ENCODE measurements at places on chromosomes 5 and 9.

DNA sequence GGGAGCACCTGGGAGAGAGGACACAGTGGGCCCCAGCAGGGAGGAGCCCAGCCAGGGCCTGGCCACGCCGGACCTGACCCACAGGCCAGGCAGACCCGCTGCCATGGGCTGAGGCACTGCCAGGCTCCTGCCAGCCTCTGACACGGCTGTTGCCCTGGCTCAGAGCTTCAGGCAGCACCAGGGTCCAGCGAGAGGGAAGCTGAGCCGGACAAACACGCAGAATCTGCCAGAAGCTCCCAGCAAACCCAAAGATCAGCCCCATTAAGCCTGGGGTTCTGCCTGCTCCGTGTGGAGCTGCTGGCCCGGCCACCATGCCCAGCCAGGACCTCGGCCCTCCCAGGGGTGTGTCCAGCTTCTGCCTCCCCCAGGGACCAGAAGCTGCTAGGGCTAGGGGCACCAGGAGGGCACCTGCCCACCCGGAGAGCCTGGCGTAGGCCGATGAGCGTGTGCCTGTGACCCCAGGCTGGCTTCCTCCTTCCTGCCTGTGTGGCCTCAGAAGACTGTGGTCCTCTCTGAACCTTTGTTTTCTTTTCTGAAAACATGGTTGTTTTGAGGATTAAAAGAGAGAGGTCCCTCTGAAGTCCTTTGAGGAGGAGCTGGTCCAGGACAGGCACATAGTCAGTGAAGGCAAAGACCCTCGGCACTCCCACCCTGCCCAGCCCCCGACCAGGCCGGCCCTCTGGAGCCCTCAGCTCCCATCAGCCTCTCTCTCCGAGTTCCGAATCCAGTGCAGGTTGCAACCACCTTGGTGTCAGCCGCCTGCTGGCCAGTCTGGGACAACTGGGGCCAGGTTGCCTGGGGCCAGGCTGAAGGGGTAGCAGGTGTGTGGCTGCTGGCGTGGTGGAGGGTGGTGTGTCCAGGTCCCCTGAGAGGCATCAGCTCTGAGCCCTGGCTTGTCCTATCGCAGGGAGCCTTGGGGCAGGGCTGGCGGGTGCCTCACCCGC lies 39.6 kb downstream of the KCNT1 start:
- no peak for DNase-seq

- DNase-seq, result no peak
Measured at GRCh38 chr9:126226991-126227936, 99.4 kb upstream of the MVB12B start.

DNA sequence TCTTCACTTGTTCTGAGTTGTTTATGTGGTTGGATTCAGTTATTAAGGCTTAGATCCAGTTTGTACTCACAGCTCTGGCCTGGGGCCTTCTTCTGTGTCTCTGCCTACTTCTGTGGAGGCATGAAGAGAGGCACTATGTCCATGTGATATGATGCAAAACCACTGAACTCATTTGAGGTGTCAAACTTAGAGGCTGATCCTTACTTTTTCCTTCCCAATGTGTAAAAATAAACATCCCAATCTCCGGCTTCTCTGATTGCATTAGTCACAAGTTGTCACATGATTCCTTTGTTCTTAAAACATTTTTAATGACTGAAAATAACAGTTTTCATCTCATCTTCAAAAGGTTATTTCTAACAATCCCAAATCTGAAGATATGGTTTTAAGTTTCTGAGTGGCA lies 276.0 kb upstream of the RGMB start:
- no peak for DNase-seq

GRCh38 chr9:121651295-121652020 lies at the start of gene DAB2IP:
TSS of gene DAB2IP (plus strand) at chr9:121651634. CDS start at chr9:121651776, 142 bp downstream.
- peak; percentile 65 for DNase-seq

DNA sequence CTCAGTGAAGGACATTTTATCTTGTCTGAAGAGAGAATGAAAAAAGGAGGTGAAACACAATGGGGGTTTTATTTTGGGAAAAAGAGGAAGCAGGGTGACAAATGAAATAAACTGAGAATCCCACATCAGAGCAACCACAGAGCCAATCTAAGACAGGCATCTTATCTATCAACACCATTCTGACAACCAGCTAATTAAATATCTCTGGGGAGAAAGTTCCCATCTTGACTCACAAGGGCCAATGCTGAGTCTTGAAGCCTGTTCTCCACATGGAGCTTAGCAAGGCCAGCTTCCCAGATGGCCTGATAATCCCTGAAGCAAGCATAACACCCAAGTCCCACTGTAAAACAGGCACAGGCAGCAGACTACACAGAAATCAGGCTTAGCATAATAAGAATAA lies 30.4 kb downstream of the DPYSL3 start:
- DNase-seq, result no peak

GRCh38 chr5:68242743-68243142 lies 27.2 kb downstream of the PIK3R1 start:
- no peak for DNase-seq

DNA sequence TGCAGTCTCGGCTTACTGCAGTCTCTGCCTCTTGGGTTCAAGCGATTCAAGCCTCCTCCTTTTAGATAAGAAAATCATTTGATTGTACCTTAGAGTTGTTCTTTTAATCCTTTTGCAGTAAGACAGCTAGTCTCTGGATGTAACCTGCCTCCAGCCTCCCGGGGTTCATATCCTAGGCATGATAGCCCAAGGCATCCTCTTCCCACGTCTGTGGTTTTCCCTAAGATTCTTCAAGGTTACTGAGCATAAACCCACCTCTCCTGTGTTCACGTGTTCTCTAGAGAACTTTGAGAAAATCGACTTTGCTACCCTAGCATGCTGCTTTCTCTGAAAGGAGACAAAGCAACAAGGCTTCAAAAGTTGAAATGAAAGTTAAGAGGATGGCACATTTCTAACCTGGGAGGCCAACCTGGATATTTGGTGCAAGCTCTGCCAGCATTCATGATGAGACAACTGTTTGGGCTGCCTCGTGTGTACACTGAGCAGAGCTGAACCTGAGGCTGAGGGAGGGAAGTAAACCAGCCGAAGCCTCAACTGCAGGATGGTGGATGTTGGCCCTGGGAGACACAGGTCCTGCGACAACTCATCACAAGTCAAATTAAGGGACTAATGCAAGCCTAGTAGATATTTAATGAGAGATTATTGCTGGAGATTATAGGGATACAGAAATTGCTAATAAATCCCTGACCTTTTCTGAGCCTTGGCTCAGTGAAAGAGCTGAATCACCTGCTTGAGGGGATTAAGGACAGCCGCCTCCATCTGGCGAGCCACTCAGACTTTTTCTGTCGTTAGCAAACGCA lies 261.8 kb downstream of the ARHGAP26 start:
- DNase-seq, result no peak

DNA sequence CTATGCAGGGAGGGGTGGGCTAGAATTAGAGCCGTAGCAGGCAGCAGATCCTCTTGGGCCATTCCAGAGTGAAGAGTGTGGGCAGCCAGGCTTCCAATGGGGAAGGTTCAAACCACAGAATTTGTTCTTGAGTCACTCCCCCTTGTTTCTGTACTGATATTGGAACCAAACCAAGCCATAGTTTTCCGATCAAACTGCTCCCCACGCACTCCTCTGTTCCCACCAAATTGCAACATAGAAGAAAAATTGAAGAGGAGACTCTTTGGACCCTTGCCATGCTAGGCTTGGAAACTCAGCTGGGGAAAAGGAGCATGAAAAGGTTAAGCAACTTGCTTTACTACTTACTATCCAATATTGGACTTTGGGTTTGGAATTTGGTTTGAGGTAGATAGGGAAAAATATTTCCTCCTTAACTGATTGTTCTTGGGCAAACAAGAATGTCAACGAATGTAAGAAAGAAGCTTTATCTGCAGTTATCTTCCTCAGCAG lies 165.8 kb upstream of the NR3C1 start:
- DNase-seq, result no peak

DNA sequence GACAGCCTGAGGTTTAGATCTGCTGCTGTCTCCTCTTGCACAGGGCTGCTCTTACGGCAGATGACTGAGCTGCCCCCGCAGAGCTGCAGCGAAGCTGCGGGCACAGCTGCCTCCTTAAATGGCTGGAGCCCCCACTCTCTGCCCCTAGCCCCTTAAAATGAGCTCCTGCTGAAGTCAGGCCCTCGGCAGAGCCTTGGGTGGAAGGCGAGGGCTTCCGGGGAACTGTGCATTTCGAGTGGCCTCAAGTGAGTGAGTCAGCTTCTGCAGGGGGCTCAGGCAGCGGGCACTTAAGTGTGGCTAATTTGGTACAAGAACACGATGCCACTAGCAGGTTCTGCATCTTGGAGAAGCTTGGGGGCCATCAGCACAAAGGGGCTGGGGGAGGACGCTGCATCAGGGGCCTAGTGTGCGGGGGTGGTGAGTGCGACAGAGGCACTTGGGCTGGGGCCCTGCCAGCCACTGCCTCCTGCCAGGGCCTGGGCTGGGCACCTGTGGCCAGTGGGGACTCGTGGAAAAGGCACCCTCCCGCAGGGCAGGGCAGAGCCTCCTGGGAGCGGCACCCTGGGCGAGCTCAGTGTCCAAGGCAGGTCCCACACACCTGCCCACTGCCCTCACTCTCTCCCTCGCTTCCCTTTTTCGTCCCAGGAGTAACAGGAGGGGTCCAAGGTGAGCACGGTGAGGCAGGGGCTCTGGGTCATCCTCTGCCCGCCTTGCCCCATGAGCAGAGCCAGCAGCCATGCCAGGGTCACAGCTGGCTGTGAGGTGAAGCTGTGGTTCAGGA lies 28.8 kb upstream of the RNU6ATAC start:
- peak; percentile 54 for DNase-seq

- no peak for DNase-seq
Measured at GRCh38 chr9:126144196-126144595, 182.4 kb upstream of the MVB12B start.

- DNase-seq, result no peak
Measured at GRCh38 chr5:131221888-131222287, 42.0 kb upstream of the CDC42SE2 start.

DNA sequence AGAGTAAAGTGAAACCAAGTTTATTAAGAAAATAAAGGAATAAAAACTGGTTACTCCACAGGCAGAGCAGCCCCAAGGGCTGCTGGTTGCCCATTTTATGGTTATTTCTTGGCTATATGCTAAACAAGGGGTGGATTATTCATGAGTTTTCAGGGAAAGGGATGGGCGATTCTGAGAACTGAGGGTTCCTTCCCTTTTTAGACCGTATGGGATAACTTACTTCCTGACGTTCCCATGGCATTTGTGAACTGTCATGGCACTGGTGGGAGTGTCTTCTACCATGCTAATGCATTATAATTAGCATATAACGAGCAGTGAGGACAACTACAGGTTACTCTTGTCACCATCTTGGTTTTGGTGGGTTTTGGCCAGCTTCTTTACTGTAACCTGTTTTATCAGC lies 323.9 kb upstream of the PTGER4 start:
- no peak for DNase-seq

DNA sequence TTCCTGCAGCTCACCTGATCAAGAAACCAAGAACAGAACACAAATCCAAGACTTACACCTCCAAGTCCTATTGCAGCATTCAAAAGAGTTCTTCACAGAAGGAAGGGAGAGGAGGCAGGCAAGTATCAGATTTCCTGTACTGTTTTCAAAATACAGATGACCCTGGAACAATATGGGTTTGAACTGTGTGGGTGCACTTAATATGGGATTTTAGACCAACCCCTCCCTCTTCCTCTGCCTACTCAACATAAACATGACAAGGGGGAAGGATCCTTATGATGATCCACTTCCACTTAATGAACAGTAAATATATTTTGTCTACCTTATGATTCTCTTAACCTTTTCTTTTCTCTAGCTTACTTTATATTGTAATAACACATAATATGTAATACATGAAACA lies 104.6 kb downstream of the ELAVL2 start:
- no peak for DNase-seq

- DNase-seq, result no peak
Measured at GRCh38 chr5:143046314-143046713, 276.1 kb downstream of the ARHGAP26 start.

- DNase-seq, result no peak
Measured at GRCh38 chr9:108591121-108591520, 264.7 kb downstream of the ACTL7B start.

DNA sequence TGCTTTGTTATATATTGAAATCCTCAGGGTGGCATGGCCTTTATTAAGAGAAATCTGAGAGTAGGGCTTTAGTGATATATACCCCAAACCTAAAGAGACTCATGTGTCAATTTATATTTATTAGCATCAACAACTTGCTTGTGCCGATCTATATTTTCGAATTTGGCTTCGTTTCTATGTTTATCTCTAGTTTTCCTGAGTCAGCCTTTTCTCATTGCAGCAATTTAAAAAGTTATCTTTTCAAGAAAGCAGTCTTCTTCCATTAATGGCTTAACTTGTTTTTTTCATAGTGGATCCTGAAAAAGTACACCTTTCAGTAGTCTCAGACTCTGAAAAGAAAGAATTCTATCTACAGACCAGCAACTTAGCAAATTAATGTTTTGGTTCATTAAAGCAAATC lies 99.9 kb upstream of the KCNN2 start:
- no peak for DNase-seq

GRCh38 chr5:132010989-132011621 lies 353 bp downstream of the ACSL6 start:
- DNase-seq, result peak; percentile 49

- DNase-seq, result no peak
Measured at GRCh38 chr5:57032151-57032551, 80.2 kb upstream of the MIER3 start.

DNA sequence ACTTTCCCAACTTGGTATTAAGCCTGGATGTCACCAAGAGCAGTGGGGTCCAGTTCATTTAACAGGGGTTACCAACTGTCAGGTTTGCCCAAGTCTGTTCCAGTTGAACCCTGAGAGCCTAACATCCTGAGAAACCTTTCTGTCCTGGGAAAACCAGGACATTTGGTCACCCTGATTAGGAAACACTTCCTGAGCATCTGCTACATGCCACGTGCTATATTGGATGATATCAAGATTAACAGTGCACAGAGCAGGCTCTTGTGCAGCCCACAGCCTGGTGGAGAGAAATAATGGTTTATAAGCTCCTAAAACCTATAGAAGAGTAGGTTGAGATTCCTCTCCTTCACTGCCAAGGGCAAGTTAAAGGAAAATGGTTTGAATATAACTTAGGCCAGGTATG lies 102.9 kb upstream of the RAD23B start:
- no peak for DNase-seq

DNA sequence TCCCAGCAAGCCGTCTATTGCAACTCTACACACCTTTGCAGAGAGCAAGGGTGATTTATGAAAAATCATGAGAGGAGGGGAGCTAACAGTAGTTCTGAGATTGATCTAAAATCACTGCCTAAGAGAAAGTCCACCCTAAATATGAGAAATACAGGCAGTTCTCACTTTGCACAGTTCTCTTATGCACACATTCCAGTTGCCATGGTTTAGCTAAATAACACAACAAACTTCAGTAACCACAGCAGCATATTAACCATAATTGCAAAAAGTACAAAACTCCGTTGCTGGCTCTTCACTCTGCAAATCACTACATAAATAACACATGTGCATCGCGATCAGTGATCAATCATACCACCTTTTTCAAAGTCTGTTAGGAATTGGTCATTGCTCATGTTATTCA lies 31.1 kb downstream of the PGGT1B start:
- no peak for DNase-seq

Data from aorta (tissue), 5 donors.